ENCODE measurements at places on chromosomes 2 and 18.

DNA sequence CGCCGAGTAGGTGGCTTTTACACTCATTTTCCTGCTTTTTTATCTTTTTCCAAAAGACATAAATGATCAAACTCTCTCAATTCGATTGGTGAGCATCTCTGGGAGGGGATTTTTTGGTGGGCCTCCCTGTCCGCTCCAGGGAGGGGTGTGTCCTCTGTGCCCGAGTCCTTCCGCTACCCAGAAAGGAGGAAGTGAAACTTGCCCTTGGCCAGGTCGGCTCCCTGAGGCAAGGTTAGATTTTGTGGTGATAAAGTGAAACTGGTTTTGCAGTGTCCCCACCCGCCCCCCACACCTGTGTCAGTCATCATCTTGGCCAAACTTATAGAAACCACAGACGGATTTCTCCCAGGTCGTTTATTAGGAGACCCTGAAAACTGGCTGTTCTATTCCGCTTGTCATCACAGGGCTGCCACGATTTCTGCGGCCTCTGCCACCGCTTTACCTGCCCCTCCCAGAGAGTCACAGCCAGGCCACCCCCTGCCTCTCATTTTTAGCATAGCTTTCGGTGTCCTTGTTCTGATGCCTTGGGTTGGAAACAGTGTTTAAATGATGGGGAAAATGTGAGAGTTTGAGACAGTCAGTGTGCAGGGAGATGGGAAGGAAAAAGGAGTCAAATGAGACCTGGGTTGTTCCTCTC is 93.6 kb downstream of the SH3BP4 start:
- no peak for DNase-seq

- DNase-seq, result no peak
Measured at GRCh38 chr2:48948400-48949125, 193.0 kb upstream of the LHCGR start.

DNA sequence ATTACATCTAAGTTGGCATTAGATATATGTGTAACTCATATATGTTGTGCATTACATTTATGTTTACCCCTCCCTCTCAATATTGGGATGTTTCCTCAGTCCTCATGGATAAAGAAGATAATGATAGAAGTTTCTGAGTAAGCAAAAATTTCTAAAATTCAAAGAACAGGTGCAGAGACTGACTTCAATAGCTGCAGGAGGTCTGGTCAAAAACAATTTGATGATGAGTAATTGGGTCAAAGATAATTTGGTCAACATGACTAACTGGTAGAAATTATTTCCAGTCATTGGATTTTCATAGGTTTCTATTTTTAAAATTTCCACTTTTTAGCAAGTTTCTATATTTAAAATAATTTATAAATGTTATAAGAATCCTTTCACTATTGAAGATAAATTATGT is 1130.9 kb upstream of the SLC39A10 start:
- DNase-seq, result no peak

DNA sequence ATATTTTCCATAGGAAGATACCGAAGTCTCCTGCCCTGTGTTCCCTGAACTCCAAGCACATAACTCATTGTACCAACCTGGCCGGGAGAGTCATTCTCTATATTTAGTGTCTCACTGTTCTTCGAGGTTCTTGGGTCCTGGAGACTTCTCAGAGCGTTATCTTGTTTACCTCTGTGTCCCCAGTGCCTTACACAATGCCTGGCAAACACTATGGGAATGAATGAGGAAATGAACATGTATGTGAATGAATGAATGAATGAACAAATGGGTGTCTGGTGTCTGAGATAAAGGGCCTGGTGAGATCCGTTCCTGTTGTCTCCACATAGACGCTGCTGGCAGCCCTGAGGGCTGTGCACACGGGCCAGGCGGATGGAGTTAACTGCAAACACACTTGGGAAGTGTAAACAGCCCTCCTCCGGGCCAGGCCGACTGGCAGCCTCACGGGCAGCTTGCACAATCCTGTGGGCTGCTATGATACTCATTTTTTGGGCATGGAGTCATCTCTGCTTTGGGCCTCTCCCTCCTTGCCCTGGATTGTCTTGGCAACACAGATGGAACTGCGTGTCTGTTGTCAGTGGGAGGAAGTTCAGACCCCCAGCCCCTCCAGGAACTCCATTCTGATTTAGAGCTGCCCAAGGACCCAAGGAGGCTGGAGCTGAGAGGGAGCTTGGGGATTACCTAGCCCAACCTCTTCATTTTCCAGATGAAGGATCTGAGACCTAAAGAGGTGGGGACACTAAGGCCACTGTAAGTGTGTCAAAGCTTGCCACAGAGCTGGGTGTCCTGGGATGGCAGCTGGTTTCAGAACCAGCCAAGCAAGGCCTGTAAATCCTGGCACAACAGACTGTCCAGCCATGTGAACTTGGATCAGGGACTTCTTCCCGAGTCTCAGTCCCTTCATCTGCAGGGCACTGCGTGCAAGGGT is 124.4 kb downstream of the INHBB start:
- DNase-seq, result peak; percentile 2

DNA sequence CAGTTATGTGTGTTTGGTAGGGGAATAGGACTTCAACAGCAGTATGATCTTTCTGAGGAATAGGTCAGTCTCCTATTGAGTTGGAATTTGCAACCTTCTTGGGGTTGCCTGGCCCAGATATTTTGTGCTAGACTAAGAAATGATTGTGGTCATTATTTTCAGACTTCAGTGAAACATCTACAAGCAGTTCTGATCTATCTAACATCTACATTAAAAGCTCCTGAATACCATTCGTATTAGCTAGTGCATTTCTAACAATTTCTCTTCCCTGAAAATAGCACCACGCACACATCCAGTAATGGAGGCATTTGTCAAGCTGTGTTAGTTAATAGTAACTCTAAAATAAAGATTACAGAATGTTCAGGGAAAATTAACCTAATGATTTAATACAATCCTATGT is 179.3 kb downstream of the FIGN start:
- no peak for DNase-seq

- no peak for DNase-seq
Measured at GRCh38 chr18:67359873-67360838, 156.4 kb downstream of the DSEL start.

GRCh38 chr2:28234807-28235206 is 157.9 kb upstream of the FOSL2 start:
- no peak for DNase-seq

- DNase-seq, result no peak
Measured at GRCh38 chr2:100898035-100898665, 78.2 kb downstream of the NPAS2 start.

GRCh38 chr18:5895876-5896740 is 786 bp upstream of the TMEM200C start:
- no peak for DNase-seq

- DNase-seq, result no peak
Measured at GRCh38 chr2:173095356-173095755, 19.7 kb downstream of the MAP3K20 start.

GRCh38 chr18:58297198-58297597 is 253.2 kb downstream of the NEDD4L start:
- DNase-seq, result no peak

GRCh38 chr2:127302168-127302567 is 8.2 kb upstream of the ERCC3 start:
- no peak for DNase-seq

GRCh38 chr18:49142216-49142615 is 191.5 kb upstream of the SMAD7 start:
- no peak for DNase-seq

GRCh38 chr2:42879913-42880737 is 87.7 kb upstream of the HAAO start:
- no peak for DNase-seq

GRCh38 chr18:24860978-24861680 is 400.7 kb downstream of the HRH4 start:
- no peak for DNase-seq

- DNase-seq, result no peak
Measured at GRCh38 chr2:86015006-86015405, 90.7 kb downstream of the POLR1A start.

DNA sequence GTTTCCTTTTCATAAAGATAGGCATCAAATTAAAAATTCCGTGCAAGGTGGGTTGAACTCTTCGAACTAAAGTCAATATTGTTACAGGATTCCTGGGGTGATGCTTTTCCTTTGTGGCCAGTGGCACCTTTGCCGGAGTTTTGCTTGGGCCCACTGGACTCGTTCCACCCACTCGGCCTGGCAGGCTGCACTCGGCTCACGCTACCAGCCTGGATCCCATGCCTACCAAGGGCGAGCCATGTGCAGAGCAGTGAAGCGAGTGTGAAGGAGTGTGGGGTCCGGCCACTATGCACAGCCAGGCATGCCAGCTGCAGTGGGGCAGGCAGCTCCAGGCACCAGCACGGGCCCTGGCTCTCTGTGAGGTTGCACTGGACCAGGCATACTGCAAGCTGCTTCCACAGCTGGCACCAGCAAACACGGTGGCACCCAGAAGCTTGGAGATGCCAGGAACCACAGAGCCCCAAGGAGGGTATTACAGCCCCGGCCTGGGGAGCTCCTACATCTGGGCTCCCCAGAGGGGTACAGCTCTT is 83.6 kb downstream of the DTNB start:
- DNase-seq, result no peak

DNA sequence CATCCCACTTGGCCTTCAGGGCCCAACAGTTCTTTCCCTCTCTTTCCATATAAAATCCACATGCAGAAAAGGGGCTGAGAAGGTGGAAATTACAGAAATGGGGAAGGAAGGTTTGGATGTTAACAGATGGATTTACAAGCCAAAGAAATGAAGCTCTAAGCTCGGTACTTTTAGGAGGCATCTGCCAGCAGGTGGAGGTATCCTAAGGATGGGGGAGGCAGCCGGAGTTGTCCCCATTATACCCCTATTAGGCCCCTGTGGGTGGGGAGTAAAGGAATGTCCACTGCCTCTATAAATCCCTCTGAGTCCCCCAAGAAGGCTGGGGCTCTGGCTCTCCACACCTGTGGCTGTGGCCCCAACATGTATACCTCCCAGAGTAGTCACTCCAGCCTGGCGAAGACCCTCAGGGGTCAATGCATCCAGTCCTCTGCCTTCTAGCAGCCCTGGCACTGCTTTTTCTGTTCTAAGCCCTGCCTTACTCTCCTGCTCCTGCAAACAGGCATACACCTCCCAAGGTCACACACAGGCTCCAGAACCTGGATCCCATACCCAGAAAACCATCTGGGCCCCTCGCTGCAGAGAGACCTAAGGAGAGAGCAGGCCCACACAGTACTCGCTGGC is 1.2 kb downstream of the FBXO41 start:
- no peak for DNase-seq

- DNase-seq, result no peak
Measured at GRCh38 chr2:48107326-48107925, 201.1 kb upstream of the FBXO11 start.

GRCh38 chr2:181241797-181242196 is 215.4 kb upstream of the ITGA4 start:
- no peak for DNase-seq

DNA sequence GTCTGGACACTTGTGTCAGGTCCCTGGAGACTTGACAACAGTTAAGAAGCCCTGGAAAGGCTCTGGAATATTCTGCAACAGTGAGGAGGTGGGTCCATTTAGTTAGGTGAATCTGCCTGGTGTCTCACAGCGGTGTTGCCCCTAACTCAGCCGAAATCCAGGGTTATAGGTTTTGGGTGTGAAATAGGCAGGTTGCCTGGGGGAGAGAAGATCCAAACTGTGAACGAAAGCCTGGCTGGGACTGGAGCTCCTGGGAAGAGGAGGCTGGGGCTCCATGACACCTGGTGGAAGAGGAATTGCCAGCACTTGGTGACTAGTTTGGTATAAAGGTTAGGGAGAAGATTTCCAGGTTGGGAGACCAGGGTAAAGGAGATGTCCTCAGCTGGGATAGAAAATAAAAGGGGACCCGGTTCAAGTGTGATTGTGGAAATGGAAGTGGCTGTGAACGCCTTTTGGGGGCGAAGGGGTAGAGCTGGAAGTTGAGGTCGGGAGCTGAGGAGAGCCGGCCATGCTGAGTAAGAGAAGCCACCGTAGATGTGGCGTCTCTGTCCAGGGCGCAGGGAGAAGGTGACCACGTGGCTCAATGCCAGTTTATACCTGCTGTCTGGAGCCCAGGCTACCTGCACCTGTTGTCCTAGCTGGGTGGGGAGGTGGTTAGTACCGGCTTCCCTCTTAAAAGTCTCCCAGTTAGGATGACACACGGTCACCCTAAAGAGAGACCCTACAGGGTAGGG is 3.0 kb upstream of the GAREM2 start:
- DNase-seq, result no peak

DNA sequence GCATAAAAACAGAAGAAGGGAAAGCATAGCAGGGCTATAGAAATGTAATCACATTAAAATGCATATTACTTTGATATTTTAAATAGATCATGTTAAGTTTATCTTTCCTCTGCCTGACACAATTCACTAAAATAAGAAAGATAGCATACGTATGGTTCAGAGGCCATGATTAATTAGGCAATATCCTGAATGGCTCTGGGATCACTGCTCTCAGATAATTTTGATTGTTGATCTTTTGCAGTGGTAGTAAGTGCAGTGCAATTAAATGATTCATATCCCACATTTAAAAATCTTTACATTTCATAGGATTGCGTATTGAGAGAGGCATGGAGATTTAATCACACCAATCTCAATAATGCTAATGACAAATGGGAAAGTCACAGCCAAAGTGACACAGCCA is 1040.7 kb downstream of the SOCS6 start:
- no peak for DNase-seq

- DNase-seq, result no peak
Measured at GRCh38 chr2:100818606-100819369, 1.2 kb upstream of the NPAS2 start.

DNA sequence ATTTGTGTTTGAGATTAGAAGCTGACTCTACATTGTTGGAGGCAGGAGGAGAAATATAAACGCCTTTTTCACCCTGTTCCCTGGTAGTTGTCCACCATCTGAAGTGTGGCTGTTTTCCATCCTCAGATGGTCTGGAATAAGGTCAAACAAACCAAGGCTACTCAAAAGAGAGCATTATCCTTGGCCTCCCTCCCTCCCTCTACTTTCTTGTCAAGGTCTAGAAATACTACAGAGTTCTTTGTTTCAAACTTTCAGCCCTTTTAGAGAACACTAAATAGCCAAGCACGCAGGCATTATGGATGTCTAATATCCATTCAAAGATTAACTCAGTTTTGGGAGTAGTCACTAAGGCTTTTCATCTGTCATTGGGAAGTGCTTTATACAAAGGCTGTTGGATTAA is 215.8 kb upstream of the ITGA4 start:
- no peak for DNase-seq

DNA sequence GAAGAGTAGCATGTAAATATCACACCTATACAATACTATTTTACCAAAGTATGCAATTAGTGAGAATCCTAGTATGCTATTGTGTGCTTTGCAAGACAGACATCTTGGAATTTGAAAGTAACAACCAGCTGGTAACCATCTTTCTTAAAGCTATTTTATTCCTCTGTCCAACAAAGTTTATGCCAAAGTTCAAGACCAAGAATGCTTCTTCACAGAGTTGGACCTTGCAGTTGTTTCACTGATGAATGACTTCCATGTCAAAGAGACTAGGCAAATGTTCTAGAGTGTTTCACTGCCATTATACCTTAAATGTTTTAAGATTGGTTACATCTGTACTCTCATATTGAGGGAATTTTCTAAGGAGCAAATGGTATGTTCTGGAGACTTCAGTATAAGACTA is 215.2 kb upstream of the CRIM1 start:
- DNase-seq, result no peak

- no peak for DNase-seq
Measured at GRCh38 chr2:43068041-43068533, 158.3 kb downstream of the ZFP36L2 start.
